ENCODE measurements at places on chromosomes 5 and 9. TPM values are rescaled to one million over a fixed set of nuclear protein-coding genes. Genes with fewer than 3 reads are reported as not detected.

DNA sequence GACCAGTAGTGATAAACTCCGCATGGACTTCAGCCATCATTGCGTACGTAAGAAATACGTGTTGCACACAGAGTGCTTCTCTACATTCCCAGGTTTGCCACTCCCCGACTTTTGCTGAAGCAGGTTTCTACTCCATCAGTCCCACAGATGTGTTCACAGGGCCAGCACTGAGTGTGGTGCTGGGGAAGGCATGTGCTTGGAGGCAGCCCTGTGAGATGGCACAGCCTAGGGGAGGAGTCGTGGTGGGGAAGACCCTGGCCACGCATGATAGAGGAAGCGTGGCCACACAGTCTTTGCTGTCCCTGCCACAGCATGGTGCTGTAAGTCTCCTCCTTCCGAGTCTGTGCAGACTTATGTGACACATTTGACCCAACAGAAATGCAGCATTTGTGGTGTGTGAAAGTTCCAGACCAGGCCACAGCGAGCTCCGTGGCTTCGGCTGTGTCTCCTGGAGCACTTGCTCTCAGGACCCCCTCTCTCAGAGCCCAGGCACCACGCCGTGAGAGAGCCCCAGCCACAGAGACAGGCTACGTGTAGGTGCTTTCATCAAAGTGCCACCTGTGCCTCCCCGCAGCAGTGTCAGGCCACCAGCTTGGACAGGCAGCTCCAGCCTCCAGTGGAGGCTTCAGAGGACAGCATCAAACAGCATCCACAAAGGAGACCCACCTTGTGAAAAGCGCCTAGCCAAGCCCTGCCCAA is 197.8 kb downstream of the AUH start:
- H3K27me3 ChIP-seq: no peaks in the 10 kb centered on the region
- H3K36me3 ChIP-seq: peaks cover 3% of the 10 kb centered on the region
- DNase-seq: peak; percentile 76
- peak overlapping the region; percentile 71 for H3K4me3 ChIP-seq

DNA sequence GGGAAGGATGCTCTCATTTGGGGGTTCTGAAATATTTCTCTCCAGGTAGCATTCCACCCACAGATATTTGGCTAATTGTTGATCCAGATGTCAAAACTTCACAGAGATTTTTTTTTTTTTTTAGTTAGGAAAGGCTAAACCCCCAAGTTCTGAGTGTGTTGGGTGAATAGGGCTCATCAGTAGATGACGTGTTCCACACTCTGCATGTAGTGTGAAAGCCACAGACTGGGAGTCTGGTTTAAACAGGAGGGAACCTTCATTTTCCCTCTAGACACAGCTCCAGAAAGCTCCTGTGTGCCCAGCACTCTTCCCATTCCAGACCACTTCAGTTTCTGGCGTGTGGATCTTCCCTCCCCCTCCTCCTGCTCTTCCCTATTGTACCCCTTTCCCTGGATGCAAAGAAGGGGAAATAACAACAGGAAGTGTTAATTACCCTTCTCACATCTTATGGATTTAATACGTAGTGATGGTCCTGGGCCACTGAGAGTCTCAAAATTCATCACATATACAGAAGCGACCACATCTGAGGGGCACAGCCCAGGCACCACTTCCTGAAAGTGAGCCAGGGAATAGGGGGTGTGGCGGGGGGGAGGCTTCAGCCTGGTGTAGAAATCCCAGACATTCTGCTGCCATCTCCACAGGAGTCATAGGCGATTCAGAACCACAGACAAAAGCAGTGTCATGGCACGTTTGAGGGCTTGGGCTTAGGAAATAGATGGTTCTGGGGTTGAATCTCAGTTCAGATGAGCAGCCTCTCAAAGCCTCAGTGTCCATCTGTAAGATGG is 65.1 kb downstream of the DAP start:
- H3K27me3 ChIP-seq: no peaks in the 10 kb centered on the region
- no peak overlapping the region for H3K27ac ChIP-seq
- peak; percentile 11 for DNase-seq
- no peaks in the 10 kb centered on the region for H3K36me3 ChIP-seq

DNA sequence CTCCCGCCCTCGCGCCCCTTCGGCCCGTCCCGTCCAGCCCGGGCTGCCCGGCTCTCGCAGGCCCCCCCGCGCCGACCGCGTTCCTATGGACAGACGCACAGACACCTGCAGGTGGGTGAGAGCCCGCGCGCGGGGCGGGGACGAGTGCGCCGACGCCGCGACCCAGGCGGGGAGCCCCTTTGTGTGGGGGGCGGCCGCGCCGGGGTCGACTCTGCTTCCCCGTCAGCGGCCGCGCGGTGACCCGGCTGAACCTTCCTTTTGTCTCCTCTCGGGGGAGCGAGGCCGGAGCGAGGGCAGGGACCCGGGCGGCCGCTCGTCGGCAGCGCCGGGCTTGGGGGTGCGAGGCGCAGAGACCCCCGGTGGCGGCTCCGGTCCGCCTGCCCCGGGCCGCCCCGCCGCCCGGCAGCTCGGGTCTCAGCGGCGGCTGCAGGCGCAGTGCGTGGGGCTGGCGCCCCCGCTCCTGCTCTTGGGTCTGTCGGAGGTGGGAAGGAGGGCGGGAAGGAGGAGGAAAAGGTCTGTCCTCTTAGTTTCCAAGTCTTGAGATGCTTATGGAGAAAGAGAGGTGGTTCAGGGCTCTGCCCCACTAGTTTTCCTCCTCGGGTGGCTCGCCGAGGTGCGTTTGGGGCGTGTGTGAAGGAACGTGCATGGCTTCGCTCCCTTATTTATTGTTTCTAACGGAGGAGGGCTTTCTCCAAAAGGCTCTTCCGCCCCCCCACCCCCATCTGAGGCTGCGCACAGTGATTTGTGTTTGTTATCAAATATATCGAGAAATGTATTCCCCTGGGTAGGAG is 576 bp downstream of the KIAA1958 start:
- peak overlapping the region; percentile 84 for H3K27ac ChIP-seq
- peak overlapping the region; percentile 94 for H3K4me3 ChIP-seq
- no peaks in the 10 kb centered on the region for H3K27me3 ChIP-seq
- H3K36me3 ChIP-seq: peaks cover 14% of the 10 kb centered on the region

GRCh38 chr9:73093016-73093739 is 58.5 kb upstream of the ANXA1 start:
- no peak for DNase-seq
- H3K27me3 ChIP-seq: peaks cover 7% of the 10 kb centered on the region
- H3K36me3 ChIP-seq: no peaks in the 10 kb centered on the region
- peaks cover 3% of the 10 kb centered on the region for H3K4me1 ChIP-seq
- no peak overlapping the region for H3K4me3 ChIP-seq

- H3K4me3 ChIP-seq: no peak overlapping the region
- peaks cover 5% of the 10 kb centered on the region for H3K4me1 ChIP-seq
- DNase-seq: no peak
- H3K36me3 ChIP-seq: peaks cover 41% of the 10 kb centered on the region
- H3K27me3 ChIP-seq: no peaks in the 10 kb centered on the region
- no peak overlapping the region for H3K27ac ChIP-seq
Measured at GRCh38 chr5:98898743-98899142, 30.1 kb downstream of the CHD1 start.

DNA sequence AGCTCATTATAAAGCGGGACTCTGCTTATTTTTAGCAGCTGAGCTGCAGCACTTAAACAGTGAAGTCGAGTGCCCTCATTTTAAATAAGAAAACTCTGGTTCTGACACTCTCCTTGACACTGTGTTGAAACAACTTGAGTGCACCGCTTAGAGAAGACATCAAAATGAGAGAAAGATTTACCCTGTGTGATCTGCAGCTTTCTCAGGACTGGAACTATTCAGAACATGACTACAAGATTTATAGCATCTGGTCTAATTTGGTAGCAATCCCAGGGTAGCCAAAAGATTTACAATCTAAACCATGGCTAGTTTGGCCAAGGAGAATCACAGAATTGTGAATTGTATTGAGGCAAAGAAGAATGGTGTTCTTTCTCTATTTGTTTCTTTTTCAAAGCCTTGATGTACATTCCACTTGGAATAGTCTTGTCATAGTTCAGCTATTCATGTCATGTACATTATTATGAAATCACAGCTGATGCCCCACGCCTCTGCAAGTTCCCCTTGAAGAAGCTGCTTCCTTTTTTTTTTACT is 38.7 kb downstream of the PLEKHG4B start:
- peaks cover 3% of the 10 kb centered on the region for H3K36me3 ChIP-seq
- no peak overlapping the region for H3K27ac ChIP-seq
- H3K4me3 ChIP-seq: no peak overlapping the region
- H3K27me3 ChIP-seq: peaks cover 15% of the 10 kb centered on the region
- H3K4me1 ChIP-seq: no peaks in the 10 kb centered on the region
- DNase-seq: no peak

- H3K4me1 ChIP-seq: no peaks in the 10 kb centered on the region
- H3K27ac ChIP-seq: no peak overlapping the region
- no peak for DNase-seq
- H3K4me3 ChIP-seq: no peak overlapping the region
- no peaks in the 10 kb centered on the region for H3K36me3 ChIP-seq
Measured at GRCh38 chr5:74516211-74516636, 124.3 kb downstream of the ENC1 start.

Gene IFNB1
- 1.1 TPM for total RNA-seq

Measured in activated CD8-positive, alpha-beta T cell treated with anti-CD3 and anti-CD28 coated beads for 36 hours (primary cell).